Stimulated activated CD8-positive, alpha-beta memory T cell treated with anti-CD3 and anti-CD28 coated beads, Interleukin-7, amount 100 ng/mL, for 1 hour (primary cell): ENCODE measurements at places on chromosomes 3 and 15.

- no peak for DNase-seq
These were observed 228.0 kb downstream of the FMN1 start for GRCh38 chr15:32966512-32966911.

- no peak for DNase-seq
These were observed 12.1 kb downstream of the EAF1 start for GRCh38 chr3:15439476-15439875.

GRCh38 chr15:31305796-31306425 is 20.7 kb upstream of the KLF13 start:
- DNase-seq, result no peak

GRCh38 chr3:26505399-26505798 is 117.2 kb upstream of the LRRC3B start:
- DNase-seq, result no peak

- DNase-seq, result no peak
These were observed 117.9 kb downstream of the MECOM start for GRCh38 chr3:169545606-169546005.

GRCh38 chr3:25587094-25587493 is 77.6 kb downstream of the TOP2B start:
- DNase-seq, result no peak

DNA sequence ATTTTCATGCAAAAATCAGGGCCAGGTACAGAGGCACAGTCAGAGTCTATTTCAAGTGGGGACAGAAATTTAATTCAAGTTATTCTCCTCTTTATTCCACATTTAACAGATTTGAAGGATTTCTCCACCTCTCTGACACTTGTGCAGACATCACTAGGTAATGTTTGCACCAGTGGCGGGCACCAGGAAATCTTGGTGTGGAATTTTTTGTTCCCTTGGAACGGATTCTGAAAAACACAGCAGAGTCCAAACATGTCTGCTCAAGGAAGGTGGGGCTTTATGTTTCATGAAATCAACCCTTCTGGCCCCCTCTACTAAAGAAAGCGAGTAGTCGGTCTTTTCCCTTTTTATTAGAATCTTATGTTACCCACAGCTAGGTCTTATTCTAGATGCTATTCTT is 271.2 kb upstream of the MDFIC2 start:
- no peak for DNase-seq

- DNase-seq, result no peak
These were observed 29.1 kb downstream of the ANKRD28 start for GRCh38 chr3:15768421-15769255.

DNA sequence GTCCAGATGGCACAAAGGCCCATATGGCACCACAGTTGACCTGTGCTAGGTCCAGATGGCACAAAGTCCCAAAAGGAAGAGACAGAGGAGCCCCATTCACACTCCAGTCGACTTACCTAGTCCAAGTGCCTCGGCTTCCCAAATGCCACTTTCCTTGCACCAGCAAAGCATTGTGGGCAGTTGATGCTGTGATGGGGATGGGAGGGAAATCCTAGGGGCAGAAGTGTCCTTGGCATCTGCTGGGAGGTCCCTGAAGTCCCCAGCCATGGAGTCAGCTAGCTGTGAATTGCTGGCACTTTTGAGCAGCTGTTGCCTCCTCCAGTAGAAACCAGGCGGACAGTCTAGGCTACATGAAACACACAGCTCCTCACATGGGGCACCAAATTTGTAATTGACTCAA is 60.3 kb upstream of the SIAH2 start:
- DNase-seq, result no peak

DNA sequence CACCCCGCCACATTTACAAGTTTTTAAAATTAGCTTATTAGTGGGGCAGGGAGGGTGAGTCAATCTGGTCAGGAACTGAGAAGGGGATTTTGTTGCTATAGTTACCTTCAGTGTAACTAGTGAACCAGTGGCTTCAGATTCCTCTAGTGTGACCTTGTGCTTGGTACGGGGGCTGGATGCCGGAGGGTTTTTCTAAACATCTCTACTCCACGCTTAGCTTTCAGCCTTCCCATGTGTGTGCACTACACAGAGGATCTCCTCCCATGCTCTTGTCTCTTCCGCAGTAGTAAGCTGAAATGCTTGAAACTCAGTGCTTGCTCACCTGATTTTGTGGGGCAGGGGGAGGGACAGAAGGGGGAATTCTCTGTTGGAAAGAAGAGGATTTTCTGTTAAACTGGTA is 67.9 kb upstream of the AKAP13 start:
- DNase-seq, result no peak

GRCh38 chr3:67648701-67649100 is 5.7 kb downstream of the SUCLG2 start:
- no peak for DNase-seq

DNA sequence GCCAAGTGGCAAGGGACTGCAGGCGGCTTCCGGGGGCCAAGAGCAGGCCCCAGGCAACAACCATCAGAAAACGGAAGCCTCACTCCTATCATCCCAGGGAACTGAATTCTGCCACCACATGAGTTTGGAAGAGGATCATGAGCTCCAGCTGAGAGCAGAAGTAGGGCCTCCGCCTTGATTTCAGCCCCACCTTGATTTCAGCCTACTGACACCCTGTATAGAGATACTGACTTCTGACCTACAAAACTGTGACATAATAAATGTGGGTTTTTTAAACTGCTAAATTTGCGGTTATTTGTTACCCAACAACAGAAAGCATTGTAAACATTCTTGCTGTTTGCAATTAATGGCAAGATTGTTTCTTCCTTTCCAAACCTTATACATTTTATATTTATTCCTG is 21.6 kb upstream of the RARRES1 start:
- no peak for DNase-seq
